Thyroid gland (tissue), 4 donors: ENCODE measurements at places on chromosomes 16 and 17. TPM values are rescaled to one million over a fixed set of nuclear protein-coding genes. Genes with fewer than 3 reads are reported as not detected.

- DNase-seq, result peak; percentile 56
Measured at GRCh38 chr17:7217113-7217987, 2.3 kb downstream of the DLG4 start.

- DNase-seq, result no peak
Measured at GRCh38 chr17:81116704-81117103, 48.6 kb upstream of the PVALEF start.

GRCh38 chr16:89192956-89193575 is 7.3 kb downstream of the SLC22A31 start:
- no peak for DNase-seq

GRCh38 chr17:74803971-74804370 is 27.8 kb upstream of the NAT9 start:
- no peak for DNase-seq

DNA sequence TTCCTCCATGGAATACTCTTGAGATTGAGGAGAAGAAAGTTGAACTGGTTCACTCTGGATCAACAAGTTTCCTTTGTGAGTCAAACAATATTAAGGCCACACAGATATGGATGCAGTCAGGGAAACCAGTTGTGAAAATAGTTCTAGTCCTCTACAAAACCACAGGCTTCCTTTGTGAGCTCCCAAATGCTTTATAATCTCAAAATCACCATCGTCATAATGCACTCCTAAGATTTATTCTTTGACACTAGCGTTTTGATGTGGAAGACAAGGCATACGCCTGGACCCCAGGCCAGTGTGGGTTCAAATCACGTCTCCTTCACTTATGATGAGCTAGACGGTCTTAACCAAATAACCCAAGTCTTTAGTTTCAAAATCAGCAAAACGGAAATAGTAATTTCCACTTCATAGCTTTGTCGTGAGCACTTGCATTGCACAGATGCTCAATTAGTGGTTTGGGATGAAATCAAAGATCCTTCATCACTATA is 142.6 kb downstream of the STX8 start:
- no peak for DNase-seq

DNA sequence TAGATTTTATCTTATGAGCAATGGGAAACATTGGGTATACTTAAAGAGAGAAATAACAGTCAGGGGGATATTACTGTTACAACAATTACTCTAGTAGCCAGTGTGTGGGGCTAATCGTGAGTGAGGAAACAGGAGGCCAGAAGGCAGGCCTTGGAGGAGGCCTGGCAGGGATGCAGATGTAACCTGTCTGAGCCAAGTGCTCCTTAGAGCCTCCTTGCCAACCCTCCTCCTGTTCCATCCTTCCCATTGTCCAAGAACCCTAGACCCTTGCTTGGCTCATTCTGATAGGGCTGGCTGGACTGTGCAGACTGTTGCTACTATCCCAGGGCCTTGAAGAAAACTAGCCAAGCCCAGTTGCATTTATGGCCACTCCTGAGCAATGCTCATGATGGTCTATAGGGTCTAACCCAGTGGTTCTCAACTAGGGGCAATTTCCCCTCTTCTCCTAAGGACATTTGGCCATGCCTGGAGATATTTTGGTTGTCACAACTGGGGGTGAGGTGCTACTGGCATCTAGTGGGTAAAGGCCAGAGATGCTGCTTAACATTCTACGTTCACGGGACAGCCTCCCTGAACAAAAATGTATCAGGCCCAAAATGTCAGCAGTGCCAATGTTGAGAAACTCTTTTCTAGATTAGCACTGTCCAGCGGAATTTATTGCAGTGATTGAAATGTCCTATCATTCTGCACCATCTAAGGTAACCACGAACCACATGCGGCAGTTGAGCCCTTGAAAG is 24.4 kb upstream of the WSCD1 start:
- no peak for DNase-seq

DNA sequence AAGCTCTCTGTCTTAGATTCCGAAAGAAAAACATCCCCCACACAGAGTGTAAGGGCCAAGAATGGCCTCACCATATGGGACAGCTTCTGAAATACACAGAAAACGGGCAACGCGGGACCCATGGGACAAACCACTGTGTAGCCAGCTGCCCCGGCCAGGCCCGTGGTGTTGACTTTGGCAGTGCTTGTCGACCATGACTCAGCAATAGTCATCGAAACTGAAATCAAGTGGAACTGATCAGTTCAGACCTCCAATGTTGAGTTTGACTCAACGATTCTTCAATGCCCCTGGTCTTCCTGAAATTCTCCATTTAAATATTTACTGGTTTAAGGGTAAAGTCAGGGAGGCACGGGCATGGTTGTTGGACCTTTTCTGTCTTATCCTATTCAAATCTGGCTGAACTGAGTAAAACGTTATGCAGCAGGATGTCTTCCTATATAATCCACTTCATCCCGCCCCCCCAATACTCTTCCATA is 27.5 kb downstream of the ZFHX3 start:
- DNase-seq, result peak; percentile 92

DNA sequence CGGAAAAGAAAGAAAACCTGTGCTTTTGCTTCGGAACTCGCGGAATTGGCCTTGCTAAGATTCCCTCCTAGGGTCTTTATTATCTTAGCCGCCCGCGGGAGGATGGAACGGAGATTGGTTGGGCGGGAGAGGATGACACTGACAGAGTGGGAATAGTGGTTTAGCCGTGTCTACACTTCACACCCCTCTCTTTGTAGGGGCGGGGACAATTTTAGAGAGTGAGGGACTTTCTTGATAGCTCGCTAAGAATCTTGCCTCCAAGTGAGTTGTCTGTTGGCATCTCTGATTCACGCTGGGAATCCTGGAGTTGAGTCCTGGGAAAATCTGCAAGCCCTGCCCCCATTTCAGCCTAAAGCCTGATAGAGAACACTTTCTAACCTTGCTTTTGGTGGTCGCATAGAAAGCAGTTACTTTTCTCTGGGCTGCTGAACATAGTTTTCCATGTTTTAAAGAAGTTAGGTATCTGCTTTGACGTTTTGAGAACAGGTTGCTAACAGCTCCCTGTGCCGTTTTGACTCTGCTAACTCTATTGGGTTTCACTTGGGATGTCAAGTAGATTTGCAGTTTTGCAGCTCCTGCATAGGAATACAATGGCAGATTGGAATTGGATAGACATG is 697 bp downstream of the NOL11 start:
- no peak for DNase-seq

DNA sequence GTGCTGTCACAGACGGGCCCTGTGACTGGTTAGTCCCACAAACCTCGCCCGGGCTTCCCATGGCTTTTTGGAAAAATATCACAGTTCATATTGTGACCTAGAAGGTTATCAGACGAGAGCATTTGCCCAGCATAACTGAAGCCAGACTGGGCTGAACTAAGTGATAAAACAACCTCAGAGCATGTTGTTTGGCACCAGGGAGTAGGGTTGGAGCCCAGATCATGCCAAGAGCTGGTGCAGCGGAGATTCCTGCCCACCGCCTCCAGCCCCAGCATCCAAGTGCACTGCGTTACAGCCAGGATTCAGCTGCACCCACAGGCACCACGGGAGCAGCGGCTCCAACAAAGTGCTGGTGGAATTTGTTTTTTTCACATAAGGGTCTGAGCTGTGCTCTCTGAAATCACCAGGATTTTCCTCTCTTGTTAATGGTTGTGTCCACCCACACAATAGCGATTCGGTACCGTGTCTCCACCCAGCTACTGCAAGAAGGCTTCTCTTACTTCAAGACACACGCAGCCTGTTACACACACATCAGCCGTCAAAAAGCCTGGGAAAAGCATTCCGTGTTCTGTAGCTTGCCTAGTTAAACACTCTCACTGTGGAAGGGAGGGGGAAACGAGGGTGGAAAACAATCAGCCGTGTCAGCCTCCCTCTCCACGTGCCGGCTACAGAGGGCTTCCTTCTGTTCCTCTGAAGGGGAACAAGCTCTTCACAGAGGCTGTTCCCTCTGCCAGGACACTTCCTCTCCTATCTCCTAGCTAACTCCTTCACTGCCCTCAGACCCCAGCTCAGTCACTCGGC is 273.8 kb downstream of the C16orf95 start:
- DNase-seq, result no peak

- no peak for DNase-seq
Measured at GRCh38 chr16:89173174-89173921, 1.8 kb downstream of the CDH15 start.

DNA sequence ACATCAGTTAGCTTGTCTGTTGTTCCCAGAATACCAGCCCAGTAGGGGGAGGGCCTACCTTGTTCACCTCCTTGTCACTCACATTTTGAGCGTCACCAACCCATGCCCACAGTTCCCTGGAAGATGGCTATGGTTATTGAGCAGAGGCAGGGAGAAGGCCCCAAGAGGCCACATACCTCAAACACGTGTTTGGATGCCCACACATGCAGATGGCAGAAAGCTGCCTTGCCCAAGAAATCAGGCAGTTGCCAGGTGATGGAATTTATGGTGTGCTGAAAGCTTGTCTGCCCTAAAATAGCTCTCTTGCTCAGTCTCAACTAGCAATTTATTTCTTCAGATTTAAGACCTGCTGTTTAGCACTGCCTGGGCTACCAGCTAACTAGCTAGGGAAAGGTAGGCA is 16.5 kb upstream of the CMTM4 start:
- DNase-seq, result no peak

GRCh38 chr16:50970281-50970680 is 180.8 kb downstream of the SALL1 start:
- no peak for DNase-seq

Gene CX3CL1
- total RNA-seq, result 3.3 TPM

Gene CHST5
- 0.50 TPM for total RNA-seq

Gene ATP1B2
- 0.40 TPM for total RNA-seq

Gene CTRL
- not detected for total RNA-seq

Gene CCL17
- total RNA-seq, result not detected

Gene ABCC11
- not detected for total RNA-seq

Gene CCL4
- 4.3 TPM for total RNA-seq

Gene CYB561
- total RNA-seq, result 83.2 TPM
